ENCODE measurements at places on chromosomes 12 and 14.

DNA sequence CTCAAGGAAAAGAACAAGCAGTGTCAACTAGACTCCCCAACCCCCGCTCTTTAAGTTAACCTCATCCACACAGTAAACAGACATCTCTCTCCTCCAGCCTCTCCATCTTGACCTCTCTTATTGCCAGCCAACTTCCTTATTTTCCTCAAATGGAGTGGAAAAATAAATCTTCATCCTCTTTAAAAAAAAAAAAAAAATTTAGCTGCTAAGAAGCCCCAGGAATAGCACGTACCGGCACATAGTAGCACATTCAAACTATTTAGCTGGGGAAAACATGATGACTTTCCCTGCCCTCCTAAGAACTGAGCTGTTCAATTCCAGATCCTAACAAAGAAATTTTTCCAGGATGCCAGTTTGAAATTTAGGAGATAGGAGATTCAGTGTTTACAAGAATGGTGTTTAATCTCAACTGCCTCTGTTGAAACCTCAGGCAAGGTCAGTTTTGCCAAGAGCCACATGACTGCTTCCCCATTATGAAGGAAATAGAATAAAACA lies 90.8 kb downstream of the EPS8 start:
- H3K36me3 ChIP-seq, result no peaks in the 10 kb centered on the region
- no peaks in the 10 kb centered on the region for H3K4me1 ChIP-seq
- DNase-seq, result no peak
- H3K27me3 ChIP-seq, result no peaks in the 10 kb centered on the region
- H3K27ac ChIP-seq, result peak overlapping the region; percentile 92

GRCh38 chr12:91382081-91382543 lies 199.5 kb upstream of the DCN start:
- H3K4me1 ChIP-seq, result peaks cover 5% of the 10 kb centered on the region
- H3K36me3 ChIP-seq, result no peaks in the 10 kb centered on the region
- peak overlapping the region; percentile 63 for H3K4me3 ChIP-seq
- no peaks in the 10 kb centered on the region for H3K27me3 ChIP-seq
- DNase-seq, result peak; percentile 22

DNA sequence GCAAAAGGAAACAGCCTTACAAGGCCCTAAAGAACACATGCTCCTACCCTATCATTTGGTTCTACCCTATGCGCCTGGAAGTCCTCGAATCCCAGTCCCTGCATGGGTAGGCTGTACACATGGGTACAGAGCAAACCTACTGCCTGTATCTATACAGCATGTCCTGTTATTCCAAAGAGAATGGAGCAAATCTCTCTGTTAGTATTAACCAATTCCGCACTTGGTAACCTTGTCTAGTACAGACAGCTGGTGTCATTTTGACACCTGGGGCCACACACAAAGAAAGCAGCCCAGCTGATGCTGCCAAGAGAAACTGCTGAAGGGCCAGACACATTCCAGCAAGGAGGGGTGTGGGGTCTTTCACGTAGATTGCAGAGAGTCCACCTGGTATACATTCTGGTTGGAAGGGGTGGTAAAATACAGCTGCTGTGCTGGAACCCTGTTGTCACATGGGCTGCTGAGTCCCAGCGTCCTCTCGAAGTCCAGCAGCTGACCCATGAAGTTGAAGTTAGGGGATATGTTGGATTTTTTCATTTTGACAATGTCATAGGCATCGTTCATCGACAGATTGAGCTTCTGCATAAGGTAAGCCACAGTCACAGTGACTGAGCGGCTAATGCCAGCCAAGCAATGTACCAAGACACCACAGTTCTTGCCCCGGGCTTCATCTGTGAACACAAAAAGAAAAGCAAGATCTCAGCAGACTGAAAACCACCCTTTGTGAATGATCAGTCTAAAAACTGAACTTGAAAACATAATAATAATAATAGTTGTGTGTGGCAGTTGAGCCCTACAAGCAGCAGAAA lies 3.2 kb downstream of the DUSP6 start:
- no peaks in the 10 kb centered on the region for H3K27me3 ChIP-seq
- H3K27ac ChIP-seq, result peak overlapping the region; percentile 99
- peak overlapping the region; percentile 99 for H3K4me3 ChIP-seq
- no peak for DNase-seq
- H3K36me3 ChIP-seq, result peaks cover 34% of the 10 kb centered on the region

DNA sequence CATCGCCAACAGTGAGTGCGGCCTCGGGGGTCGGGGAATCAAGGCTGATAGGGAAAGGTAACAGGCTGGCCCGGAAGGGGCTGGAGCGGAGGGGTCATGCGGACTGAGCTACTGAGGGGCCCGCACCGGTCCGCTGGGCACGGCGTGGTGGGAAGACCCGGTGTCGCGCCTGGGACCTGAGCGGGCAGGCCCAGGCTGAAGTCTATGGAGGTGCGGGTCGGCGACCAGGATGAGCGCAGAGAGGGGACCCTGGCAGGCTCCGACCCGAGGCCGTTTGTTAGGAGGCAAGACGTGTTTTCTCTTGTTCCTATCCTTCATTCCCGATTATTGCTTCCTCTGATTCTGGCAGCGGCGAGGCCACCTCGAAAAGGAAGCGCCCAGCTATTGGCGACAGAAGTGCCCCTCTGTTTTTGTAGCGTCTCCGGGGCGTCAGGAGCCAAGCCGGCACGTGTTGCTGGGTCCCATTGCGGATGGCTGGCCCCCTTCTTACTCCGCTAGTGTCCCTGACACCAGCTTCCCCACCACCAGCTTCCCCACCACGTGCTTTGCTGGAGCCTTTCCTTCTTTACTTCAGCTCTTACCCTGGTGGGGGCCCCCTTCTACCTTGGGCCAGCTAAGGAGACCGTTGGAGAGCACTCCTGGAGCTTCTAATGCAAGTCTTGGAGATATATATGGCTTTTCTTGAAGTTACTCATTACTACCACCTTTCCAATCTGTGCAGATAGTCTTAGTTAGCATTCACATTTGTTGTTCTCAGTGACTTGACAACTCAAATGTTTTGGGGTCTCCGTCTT lies 653 bp downstream of the PA2G4 start:
- peak overlapping the region; percentile 76 for H3K27ac ChIP-seq
- peaks cover 28% of the 10 kb centered on the region for H3K36me3 ChIP-seq
- DNase-seq, result peak; percentile 57

DNA sequence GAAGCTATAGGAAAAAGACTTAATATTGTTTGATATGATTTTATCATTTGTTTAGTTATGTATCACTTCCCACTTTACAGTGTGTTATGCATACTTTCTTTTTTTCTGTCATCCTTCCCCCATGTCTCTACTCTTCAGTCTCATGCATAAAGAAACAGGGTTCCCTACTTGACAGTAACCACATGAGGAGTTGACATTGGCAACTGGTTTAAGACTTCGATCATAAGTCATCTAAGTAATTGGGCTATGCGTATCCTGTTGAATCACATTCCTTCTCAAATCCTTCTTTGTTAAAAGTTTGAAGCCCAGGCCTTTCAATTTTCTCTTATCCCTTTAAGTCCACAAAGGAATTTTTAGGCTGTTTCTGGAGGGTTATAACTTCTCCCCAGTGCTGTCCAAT lies 358.7 kb downstream of the RAD51B start:
- H3K4me1 ChIP-seq, result peaks cover 9% of the 10 kb centered on the region
- H3K4me3 ChIP-seq, result no peak overlapping the region
- no peak for DNase-seq
- H3K27ac ChIP-seq, result no peak overlapping the region
- no peaks in the 10 kb centered on the region for H3K36me3 ChIP-seq
- H3K27me3 ChIP-seq, result no peaks in the 10 kb centered on the region

GRCh38 chr14:32020882-32021281 lies 56.2 kb upstream of the ARHGAP5 start:
- no peaks in the 10 kb centered on the region for H3K27me3 ChIP-seq
- H3K4me1 ChIP-seq, result no peaks in the 10 kb centered on the region
- H3K36me3 ChIP-seq, result no peaks in the 10 kb centered on the region
- H3K4me3 ChIP-seq, result no peak overlapping the region
- DNase-seq, result no peak
